ENCODE measurements at places on chromosomes 6 and 20.
A peak's percentile ranks its signal among the peaks of the same experiment; 100 is the strongest.

DNA sequence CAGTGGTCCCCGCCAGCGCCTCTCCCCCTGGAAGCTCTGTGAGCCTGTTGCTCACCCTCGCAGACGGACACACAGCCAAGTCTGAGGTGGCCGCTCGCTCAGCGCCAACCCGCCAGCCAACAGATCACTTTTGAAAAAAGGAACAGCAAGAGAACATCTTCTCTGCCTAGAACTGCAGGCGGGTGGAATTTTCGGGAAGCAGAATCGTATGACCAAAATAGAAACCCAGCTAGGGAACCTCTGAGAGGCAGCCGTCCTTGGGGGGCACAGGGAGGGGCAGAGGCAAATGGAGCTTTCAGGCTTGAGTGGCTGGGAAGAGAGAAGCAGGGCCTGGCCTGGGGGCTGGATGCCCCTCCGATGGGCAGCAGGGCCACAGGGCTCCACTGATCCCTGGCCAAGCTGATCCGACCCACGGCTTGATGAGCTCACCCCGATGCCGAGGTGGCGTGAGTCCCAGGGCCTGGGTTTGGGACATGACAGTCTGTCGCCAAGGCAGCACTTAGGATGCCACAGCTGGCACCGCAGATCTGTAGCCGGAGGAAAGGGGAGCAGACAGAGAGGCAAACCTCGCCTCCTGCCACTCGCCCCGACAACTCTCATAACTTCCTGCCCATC lies 9.8 kb downstream of the NFATC2 start:
- DNase-seq = no peak

DNA sequence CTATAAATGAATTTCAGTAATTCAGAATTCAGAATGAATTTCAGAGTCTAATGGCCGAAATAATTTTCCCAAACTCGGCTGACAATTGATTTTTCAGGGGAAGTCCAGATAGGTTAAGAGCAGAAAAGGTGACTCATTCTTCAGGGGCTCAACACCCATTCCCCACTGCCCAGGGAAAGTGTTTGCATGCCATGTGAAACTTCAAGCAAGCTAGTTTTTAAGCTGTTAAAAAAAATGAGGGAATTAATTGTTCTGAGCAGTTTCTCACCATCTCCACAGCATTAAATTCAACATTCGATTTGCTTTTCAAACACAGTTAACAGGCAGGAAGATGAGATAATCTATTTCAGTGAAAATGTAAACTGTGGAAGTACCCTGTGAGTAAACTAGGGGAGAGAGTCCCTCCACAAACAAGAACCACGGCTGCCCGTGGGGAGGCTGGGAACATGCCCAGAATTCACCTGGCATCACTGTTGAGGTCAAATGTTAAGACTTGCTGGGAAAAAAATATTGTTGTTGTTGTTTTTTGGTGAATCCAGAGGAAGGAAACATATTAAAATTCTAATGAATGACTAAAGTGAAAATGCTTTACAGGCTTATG lies 650.8 kb upstream of the AGPAT4 start:
- no peak for DNase-seq

DNA sequence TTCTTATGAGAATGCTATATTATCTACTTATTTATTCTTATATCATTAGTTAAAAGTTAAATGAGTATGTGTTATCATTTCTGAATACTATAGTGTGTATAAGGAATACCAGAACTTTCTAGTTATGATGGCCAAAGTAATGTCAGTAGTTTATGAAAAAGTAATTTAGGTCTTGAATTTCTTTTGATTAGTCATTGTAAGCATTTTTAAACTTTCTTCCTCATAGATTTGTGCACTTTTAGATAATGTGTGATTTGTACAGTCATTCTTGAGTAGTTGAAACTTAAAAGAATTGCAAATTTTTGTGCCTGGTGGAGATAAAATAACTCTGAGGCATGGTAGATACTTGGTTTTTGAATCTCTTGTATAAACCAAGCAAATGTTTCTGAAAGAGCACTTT lies 311.3 kb downstream of the CDKAL1 start:
- DNase-seq = no peak

GRCh38 chr6:15608396-15608795 lies 54.4 kb downstream of the DTNBP1 start:
- no peak for DNase-seq

DNA sequence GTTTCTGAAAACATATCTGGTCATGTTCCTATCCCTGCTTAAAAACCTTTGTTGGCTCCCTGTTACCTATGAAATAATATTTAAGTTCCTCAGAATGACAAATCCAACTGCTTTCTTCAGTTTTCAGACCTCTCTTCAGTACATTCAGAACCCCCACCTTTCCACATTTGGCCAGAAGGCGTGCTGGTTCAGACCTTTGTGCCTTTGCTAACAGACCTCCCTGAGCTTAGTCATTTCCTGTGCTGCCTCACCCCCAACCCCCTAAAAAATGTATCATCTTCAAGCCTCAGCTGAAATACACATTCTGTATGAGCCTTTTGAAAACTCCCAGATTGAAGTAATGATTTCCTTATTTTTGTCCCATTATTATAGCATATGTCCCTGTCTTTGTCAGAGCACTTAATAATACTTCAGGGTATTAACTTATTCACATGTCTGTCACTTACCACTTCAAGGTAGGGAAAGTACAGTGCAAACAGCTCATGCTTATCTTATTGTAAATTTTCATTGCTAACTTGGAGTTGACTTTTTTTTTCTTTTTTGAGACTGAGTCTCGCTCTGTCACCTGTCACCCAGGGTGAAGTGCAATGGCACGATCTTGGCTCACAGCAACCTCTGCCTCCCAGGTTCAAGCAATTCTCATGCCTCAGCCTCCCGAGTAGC lies 19.7 kb downstream of the FAM217A start:
- peak; percentile 50 for DNase-seq

GRCh38 chr6:22401932-22402331 lies 105.1 kb upstream of the PRL start:
- no peak for DNase-seq

DNA sequence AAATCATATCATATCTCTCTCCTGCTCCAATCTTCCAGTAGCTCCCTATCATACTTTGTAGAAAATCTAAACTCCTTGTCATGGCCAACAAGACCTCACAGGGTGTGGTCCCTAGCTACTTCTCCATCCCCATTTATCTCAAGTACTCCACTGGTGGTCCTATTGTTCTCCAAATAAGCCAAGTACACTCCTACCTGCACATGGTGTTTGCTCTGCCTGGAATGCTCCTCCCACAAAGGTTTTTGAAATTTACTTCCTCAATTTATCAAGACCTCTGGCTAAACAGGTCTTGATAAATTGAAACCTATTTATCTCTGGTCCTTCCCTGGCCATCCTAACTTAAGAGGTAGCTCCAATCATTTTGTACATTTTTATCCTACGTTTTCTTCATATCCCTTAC lies 12.1 kb downstream of the TMX4 start:
- DNase-seq = no peak

GRCh38 chr20:8994045-8994444 lies 74.8 kb upstream of the PLCB4 start:
- DNase-seq = no peak

DNA sequence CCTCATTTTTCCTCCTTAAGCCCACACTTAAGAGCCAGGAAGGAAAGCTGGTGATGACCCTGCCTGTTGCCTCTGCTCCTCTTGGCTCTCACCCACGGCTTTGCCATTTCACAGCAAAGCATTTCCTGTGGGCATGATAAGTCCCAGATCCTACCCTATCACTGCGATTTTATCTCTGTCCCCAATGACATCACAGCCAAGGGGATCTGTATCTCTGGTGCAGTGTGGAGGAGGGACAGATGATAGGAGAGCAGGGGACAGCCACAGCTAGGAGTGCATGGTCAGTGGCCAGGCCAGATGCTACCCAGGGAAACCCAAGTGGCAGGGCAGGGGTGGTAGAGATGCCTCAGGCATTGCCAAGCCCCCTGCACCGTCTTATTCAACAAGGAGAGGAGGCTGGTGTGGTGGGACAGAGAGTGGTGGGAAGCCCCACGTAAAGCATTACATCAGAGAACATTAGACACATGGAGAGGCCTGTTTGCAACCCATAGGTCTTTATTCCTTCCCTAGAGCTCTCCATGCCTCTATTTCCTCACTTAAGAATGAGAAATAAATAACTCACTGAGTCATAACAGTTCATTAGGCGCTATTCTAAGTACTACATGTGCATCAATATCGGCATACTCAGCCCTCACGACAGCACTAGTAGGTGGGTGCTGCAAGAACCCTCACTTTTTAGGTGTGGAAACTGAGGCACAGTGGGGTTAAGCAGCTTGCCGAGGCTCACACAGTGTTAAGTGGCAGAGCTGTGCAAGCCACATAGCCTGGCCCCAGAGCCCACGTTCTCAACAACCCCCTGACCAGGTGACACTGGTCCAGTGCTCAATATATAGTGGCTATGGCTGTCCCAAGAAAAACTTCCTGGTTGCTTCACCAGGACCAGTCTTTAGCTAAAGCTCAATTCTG lies 4.6 kb downstream of the TFEB start:
- DNase-seq = no peak

- DNase-seq = no peak
Observed at GRCh38 chr6:116450185-116450710, 10.9 kb upstream of the CALHM6 start.

GRCh38 chr20:51286758-51287157 lies 255.8 kb downstream of the NFATC2 start:
- DNase-seq = no peak

GRCh38 chr20:44666066-44666465 lies 14.6 kb upstream of the ADA start:
- no peak for DNase-seq

Data from K562 (cell line).